Osteoblast (primary cell): ENCODE measurements at places on chromosomes 16 and 17. TPM values are rescaled to one million over a fixed set of nuclear protein-coding genes. Genes with fewer than 3 reads are reported as not detected.

The IRX5 gene
- 16.5 and 19.5 TPM in 2 replicates for total RNA-seq

The SLC12A3 gene
- not detected in 2 replicates for total RNA-seq

The LRRC75A gene
- 0.88 and 1.4 TPM in 2 replicates for total RNA-seq

The ZNF205 gene
- 17.4 and 17.7 TPM in 2 replicates for total RNA-seq

The KRTAP4-5 gene
- total RNA-seq = not detected in 2 replicates
